Effector memory CD4-positive, alpha-beta T cell (primary cell): ENCODE measurements at places on chromosomes 3 and 15.

DNA sequence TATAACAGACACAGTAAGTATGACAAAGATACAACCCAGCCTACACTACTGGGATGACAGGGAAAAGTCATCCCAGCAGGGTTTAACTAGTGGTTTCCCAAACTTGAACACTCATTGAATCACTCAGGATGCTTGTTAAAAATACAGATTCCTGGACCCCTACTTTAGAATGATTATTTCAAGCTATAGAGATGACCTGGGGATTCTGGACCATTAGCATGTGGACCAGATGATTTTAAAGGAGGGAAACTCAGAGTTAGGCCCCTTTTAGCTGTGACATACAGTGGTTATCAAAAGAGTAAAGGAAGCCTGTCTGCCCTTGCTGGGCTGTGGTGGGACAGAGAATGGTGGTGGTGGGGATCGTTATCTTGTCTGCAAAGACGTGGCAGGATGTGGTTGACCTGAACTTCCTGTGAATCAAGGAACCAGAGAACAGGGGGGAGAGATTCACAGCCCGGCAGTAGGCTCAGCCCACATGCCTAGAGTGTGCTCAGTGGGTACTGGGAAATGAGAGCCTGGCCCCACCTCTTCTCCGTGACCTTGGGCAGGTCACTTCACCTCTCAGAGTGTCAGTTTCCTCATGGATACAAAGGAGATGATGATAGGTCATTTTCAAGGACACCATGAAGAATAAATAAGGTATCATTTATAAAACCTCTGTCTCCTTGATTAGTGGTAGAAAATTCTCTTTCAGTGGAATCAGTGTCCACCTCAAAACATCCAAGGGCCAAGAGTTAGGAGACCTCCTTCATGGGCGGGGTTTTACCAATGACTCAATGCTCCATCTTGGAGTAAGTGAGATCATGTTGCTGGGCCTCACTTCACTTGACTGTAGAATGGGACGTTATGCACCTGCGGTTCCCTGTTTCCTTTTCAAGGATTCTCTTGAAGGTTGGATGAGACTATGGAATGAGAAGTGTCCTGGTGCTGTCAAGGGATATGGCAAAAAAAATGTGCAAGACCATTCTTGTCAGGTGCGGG, 306.5 kb downstream of the RPLP1 start:
- DNase-seq: peak; percentile 86

GRCh38 chr15:58267051-58267450, 128.9 kb downstream of the AQP9 start:
- no peak for DNase-seq

GRCh38 chr3:187909866-187910265, 164.6 kb upstream of the BCL6 start:
- DNase-seq: no peak

GRCh38 chr15:48828906-48829305, 18.0 kb upstream of the CEP152 start:
- DNase-seq: no peak

- DNase-seq: no peak
These were observed 142.2 kb upstream of the MRPS22 start for GRCh38 chr3:139201446-139202225.

DNA sequence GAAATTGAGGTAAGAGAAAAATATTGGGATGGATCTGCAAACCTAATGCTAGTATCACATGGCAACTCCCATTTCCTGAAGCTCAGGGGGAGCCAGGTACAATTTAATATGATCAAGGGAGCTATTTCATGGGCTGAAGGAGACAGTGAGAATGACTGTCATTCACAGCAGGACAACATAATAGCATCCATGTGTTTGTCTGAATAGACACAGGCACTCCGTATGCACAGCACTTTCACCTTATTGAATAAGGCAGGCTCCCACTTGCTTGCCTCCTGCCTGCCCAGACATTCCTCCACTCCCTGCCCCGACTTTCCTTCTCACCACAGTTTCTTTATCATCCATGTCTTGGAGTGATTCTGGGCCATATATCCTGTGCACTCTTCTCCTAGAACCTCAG, 156.6 kb upstream of the SLC24A5 start:
- DNase-seq: no peak

GRCh38 chr3:133383175-133383574, 16.7 kb upstream of the BFSP2 start:
- no peak for DNase-seq

DNA sequence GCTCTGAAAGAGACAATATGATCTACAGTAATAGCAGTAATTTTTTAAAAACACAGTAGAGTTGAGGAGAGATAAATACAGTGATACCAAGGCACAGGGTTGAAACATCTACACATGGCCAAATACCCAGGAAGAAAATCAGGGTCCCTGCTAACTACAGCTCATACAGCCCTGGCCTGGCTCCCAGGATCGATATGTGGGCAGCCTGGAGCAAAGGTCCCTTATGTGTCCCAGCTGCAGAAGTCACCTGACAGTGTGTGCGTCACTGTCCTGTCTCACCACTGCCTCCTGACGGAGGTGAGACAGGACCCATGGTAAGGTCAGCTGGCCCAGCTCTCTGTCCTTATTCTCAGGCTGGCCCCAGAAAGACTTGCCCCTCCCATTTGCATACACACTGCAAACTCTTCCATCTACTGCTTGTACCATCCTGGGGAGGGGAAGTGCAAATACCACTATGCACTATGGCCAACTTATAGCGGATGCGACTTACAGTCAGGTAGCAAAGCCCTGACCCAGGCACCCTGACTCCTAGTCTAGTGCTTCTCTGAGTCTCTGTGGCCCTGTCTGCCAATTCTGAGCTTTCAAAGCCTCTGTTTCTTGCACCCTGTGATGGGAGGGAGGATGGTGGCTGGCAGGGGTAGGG, 22.0 kb upstream of the BCL2L10 start:
- no peak for DNase-seq

DNA sequence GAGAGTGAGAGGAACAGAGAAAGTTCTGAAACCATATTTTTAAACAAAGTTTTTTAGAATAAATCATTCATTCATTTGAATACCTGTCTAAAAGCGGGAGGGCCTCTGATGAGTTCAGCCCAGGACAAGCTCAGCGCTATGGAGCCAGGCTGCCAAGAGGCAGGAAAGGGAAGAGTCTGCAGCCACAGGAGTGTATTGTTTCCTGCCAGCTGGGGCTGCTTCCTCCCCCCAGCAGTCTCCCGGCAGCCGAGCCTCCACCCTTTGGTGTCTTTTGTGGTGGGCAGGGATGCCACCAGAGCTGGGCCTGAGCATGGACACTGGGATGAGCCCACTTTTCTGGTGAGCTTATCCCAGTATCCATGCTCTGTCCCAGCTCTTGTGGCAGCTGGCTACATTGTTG, 199.5 kb upstream of the TPRG1 start:
- DNase-seq: no peak

DNA sequence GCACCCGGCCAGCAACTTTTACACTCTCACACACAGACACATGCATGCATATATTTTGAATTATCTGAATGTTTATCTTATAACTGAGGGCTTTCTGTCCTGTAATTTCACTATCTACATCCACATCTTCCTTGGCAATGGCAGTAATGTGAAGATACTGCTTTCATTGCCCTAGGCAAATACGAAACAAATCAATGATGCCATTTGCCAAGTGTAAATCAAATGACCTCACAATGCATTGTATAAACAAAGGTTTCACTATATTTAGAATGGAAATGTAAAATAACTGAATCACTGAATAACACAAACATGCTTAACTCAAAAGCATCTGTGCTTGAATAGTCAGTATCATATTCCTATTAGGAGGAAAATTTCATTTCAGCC, 455.6 kb downstream of the TBL1XR1 start:
- DNase-seq: no peak

- DNase-seq: no peak
These were observed 34.7 kb downstream of the MOBP start for GRCh38 chr3:39501968-39502837.

DNA sequence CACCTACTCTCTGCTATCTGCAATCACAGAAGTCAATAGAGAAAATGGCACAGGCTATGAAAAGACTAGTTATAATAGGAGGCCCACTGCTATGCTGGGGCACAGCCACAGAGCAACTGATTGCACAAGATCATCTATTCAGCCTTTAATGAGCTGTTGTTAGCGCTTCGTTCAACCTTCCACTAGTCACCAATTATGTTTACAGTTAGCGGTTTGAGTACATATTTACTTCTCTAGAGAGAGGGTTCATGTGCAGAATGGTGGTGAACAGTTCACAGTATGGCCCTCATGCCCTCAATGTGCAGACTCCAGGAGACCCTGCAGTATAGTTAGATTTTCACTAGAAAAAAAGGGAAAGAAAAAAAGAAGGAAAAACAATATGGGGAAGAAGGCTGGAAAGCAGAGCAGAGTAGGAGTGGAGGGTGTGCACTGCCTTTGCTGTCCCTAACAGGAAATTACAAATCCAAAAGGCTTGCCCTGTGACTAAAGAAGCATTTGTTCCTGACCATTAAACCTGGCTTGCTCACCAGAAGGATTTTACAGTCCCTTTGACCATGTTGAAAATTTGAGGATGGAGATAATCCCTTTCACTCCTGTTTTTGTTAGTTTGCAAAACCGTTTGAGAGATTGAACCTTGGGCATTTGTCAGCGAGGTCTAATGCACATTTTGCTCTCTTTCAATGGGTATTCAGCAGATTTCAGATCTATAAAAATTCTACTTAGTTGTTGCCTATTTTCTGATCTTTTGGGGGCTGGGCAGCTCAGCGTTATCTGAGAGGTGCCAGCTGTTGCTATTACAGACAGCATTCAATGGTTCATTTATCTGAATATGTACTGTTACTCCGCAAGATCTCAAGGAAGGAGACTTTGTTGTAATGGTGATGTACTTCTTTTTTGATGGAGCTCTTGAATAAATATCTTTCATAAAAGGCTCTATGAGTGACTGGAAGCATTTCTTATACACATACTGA, 296.1 kb downstream of the LSAMP start:
- no peak for DNase-seq

DNA sequence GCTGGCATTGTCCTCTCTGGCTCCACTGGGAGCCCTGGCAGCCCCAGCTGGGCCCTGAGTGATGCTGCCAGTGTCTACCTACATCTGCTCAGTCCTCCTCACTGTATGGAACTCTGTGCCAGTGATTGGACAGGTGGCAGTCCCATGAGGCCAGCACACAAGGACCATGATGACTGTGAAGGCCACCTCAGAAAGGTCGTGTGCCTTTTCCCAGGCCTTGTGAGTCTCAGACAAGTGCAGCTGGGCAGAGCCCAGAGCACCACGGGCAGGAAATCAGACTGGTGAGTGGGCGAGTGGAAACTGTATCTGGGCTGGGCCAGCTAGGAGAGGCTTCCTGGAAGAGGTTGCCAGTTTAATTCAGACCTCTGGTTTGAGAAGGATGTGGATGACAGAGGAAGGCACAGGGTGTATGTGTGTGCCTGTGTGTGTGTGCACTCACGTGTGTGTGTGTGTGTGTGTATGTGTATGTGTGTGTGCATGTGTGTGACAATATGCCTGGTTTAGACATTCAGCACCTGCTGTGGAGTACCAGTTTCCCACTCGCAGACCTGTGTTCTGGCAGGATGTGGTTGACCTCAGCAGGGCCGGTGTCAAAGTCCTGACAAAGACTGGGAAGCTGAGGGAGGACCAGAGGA, 7.0 kb downstream of the MAPKAPK3 start:
- no peak for DNase-seq

DNA sequence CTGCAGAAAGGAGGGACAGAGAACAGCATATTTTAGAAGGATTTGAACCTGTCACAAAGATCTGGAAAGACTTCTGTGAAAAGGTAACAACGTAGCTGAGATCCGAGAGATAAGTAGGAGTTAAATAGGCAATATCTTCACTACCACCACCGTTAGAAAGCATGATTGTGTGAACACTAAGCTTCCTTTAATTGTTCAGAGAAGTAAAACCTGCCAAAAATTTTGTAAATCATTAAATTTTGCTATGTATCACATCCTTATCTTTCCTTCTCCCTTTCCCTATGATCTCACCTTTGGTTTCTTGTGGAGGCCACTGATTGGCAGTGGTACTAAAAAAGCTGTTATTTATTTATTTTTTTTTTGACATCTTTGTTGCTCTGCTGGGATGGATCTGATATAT, 346.9 kb downstream of the NLGN1 start:
- no peak for DNase-seq

DNA sequence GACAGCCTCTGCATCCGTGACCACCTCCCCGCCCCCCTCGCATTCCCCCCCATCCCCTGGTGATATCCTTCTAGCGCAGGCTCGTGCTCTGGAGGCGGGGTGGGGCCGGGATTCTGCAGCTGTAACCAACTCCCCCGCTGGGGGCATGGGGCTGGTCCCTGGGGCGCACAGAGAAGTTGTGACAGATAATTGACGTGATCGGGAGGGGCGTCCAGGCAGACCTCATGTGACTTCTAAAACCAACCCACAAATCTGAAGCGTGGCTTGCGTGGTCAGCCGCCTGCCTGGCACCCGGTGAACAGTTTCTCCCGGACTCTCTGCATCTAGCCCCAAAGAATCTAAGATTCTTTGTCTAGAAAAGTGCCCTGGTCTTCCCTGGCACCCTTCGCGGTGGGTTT, 100.6 kb upstream of the IGF1R start:
- DNase-seq: no peak

- DNase-seq: no peak
These were observed 16.4 kb downstream of the SLCO2A1 start for GRCh38 chr3:134013280-134013679.

DNA sequence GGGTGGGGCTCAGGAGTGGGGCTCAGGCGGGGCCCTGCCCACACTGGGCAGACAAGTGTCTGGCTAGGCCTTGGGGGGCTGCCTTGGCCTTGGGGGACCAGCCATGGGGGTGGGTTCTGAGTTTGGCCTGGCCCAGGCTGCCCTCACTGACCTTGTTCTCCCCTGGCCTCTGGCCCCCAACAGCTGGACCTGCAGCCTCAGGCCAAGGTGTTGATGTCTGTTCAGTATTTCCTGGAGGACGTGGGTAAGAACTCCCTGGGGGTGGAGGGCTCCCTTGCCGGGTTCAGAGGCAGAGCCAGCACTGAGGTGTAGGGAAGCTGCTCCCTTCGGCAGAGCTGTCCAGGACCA, 20.0 kb downstream of the PRKCD start:
- no peak for DNase-seq
